ENCODE measurements at places on chromosomes 6 and 20. TPM values are rescaled to one million over a fixed set of nuclear protein-coding genes. Genes with fewer than 3 reads are reported as not detected.

PNLDC1 gene
- total RNA-seq = 0.23 TPM

MCUR1 gene
- 18.1 TPM for total RNA-seq

ZNF391 gene
- 1.9 TPM for total RNA-seq

GRM1 gene
- not detected for total RNA-seq

TMEM14A gene
- total RNA-seq = 35.2 TPM

MICB gene
- 2.7 TPM for total RNA-seq

PRSS16 gene
- 35.1 TPM for total RNA-seq

BHLHE23 gene
- not detected for total RNA-seq

OR2H1 gene
- not detected for total RNA-seq
